ENCODE measurements at places on chromosomes 1 and 21.

DNA sequence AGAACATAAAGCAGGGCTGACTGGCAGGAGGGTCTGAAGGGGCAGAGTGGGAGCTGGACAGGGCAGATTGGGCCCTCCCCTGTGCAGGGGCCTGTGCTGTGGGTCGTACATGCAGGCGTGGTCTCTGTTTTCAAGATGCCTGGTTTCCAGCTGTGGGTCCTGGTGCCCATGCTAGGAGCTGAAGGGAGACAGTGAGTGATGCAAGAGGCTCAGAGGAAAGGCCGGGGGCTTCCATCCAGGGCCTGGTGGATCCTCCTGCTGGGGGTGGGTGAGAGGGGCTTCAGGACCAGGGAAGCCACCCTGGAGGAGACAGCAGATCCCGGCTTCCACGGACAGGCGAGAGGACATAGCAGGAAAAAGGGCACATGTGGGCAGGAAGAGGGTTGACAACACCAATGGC lies 349.0 kb upstream of the VAMP3 start:
- DNase-seq: no peak

- DNase-seq: no peak
These were observed 158.2 kb downstream of the BARHL2 start for GRCh38 chr1:90558754-90559378.

DNA sequence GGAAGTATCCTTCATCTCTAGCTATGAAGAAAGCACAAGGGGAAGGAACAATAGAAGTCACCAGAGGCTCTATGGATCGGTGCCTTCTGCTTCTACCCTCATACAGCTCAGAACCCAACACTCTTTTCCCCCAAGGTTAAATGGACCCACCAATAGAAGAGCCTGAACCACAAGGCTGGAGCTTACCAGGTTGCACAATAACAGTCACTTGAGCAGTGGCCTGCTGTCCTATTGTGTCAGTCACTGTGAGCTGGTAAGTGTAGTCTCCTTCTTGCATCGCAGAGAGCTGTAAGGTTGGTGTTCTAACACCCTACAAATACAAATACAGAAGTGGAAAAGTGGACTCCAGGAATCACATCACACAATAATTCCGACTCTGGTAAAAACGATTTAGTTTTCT lies 103.0 kb downstream of the KIAA0319L start:
- no peak for DNase-seq

DNA sequence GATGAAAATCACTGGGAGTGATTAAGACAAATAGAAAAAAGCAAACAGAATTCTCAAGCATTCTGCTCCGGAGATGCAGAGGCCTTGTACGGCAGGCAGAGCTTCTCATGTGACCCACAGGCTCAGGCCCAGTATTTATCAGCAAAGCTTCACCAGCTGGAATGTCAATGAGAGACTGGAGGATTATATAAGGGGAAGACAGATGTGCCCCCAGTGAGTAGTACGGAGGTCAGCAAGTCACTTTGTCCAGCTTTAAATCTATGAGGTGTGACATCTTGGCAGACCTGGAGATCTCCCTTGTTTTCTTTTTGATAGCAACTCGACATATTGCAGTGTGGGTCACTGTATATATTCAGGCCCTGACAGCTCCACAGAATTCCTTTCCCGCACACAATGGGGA lies 106.8 kb downstream of the HHIPL2 start:
- DNase-seq: no peak

GRCh38 chr1:35894183-35894582 lies 11.2 kb downstream of the AGO1 start:
- DNase-seq: no peak

DNA sequence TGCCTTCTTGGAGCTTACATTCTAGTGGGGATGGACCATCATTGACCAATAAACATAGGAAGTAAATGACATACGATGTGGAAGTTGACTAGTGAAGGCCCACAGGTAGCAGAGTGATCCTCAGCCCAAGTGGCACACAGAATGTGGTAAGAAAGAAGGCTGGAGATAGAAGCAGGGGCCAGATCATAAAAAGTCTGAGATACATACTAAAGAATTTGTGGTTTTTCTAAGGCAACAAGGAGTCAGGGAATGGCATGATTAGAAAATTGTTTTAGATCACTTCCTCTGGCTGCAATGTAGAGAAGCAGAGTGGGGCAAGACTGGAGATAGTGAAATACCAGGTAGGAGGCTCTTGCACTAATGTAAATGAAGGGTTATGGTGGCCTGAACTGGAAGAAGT lies 154.0 kb downstream of the VPS13D start:
- DNase-seq: no peak

All from NCI-H2227 treated with DMSO at 0.1 percent for 48 hours (cell line).